ENCODE measurements at places on chromosomes 6 and 20. TPM values are rescaled to one million over a fixed set of nuclear protein-coding genes. Genes with fewer than 3 reads are reported as not detected.

The SIRPD gene
- not detected for total RNA-seq

The SLC22A7 gene
- total RNA-seq = not detected

The ZNF334 gene
- total RNA-seq = not detected

The CST7 gene
- not detected for total RNA-seq

The MUCL3 gene
- total RNA-seq = not detected

The SYCP2L gene
- 1.6 TPM for total RNA-seq

The C20orf144 gene
- 0.13 TPM for total RNA-seq

The RBBP8NL gene
- total RNA-seq = 0.13 TPM

The FAM209A gene
- 0.39 TPM for total RNA-seq

The TAF11 gene
- 20.7 TPM for total RNA-seq

The PRRT1 gene
- 0.74 TPM for total RNA-seq

The FOXP4 gene
- total RNA-seq = 15.9 TPM

The E2F1 gene
- 33.2 TPM for total RNA-seq

The SOBP gene
- total RNA-seq = 1.1 TPM

The C4A gene
- 0.89 TPM for total RNA-seq

The HLA-DQB2 gene
- total RNA-seq = not detected

The TCF15 gene
- not detected for total RNA-seq

The PGC gene
- total RNA-seq = not detected

The LY86 gene
- total RNA-seq = not detected

The TAAR1 gene
- total RNA-seq = not detected

The PIGU gene
- total RNA-seq = 31.4 TPM

The HLA-DRB1 gene
- not detected for total RNA-seq

The EHMT2 gene
- 31.4 TPM for total RNA-seq

The GTF3C6 gene
- total RNA-seq = 83.2 TPM

The PPP1R3G gene
- 1.6 TPM for total RNA-seq

The AVP gene
- not detected for total RNA-seq

The MRAP2 gene
- total RNA-seq = 1.4 TPM

The IL17A gene
- total RNA-seq = not detected

The CST2 gene
- total RNA-seq = 0.53 TPM

The SLC17A5 gene
- 10.3 TPM for total RNA-seq

The SNAP91 gene
- total RNA-seq = 0.46 TPM

The SMOC2 gene
- total RNA-seq = not detected

The ARHGAP40 gene
- not detected for total RNA-seq

The PSORS1C1 gene
- 4.4 TPM for total RNA-seq

The TFEB gene
- 4.9 TPM for total RNA-seq

The NRM gene
- 29.2 TPM for total RNA-seq

The CLVS2 gene
- not detected for total RNA-seq

The KCNK5 gene
- 1.0 TPM for total RNA-seq

The SIRPB1 gene
- total RNA-seq = 0.90 TPM

The GHRH gene
- total RNA-seq = not detected

The GOPC gene
- total RNA-seq = 7.7 TPM

The GPX5 gene
- total RNA-seq = not detected

The MTFR2 gene
- total RNA-seq = 13.6 TPM

The PCED1A gene
- 16.1 TPM for total RNA-seq

The ATP6V1G2 gene
- total RNA-seq = 0.48 TPM

The SH3BGRL2 gene
- 0.29 TPM for total RNA-seq

All from A549 treated with RU486 at 1 μM for 4 hours (cell line).